Activated T-cell treated with anti-CD3 and anti-CD28 coated beads, Interleukin-2, amount 50 U/mL, for 4 hours (primary cell): ENCODE measurements at places on chromosomes 6 and 20.

GRCh38 chr6:44582930-44583329, 195.4 kb downstream of the CDC5L start:
- no peak for DNase-seq

- DNase-seq: no peak
These were observed 915 bp downstream of the PRRC2A start for GRCh38 chr6:31621320-31621939.

GRCh38 chr6:108309844-108310243, 15.0 kb downstream of the AFG1L start:
- DNase-seq: no peak

DNA sequence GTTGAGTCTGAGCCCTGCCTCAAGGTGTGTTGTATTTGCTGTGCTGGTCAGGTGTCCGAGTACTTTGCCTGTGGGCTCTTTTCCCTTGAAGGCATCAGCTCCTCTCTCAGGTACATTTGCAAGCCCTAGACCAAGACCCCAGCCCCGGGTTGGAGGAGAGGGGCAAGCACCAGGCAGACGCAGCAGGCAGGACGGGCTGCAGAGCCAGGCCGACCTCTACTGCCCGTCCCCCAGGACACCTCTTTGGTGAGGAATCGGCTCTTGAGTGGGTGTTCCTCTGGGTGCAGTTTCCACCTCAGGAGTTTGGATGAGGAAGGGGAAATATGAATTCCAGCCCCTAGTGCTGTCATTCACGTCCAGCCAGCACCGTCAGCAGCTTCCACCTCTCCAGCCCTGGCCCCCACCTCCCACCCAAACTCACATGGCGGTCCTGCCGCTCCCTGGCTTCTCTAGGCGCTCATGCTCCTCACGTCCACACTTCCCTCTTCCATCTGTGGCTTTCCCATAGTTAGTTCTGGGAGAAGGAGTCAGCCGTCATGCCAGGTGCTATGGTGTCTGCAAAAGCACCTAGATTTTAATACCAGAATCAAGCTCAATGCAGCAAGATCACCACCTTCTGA, 183.9 kb downstream of the DLL1 start:
- no peak for DNase-seq

DNA sequence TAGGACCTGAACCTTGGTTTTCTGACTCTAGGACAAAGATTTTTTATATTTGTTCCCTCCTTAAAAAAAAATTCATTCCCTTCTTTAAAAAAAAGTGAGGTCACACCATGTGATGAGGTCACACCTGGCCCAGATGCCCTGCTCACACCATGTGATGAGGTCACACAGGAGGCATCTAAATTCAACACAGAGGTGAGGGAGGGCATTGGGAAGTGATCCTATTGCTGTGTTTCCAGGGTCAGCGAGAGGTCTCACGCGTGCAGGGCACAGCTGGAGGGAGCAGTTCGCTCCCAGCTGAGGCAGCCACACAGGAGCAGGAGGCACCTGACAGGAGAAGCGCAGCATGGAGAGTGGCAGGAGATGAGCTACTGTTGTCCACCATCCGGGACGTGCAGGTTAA, 92.5 kb downstream of the SLC22A23 start:
- no peak for DNase-seq

DNA sequence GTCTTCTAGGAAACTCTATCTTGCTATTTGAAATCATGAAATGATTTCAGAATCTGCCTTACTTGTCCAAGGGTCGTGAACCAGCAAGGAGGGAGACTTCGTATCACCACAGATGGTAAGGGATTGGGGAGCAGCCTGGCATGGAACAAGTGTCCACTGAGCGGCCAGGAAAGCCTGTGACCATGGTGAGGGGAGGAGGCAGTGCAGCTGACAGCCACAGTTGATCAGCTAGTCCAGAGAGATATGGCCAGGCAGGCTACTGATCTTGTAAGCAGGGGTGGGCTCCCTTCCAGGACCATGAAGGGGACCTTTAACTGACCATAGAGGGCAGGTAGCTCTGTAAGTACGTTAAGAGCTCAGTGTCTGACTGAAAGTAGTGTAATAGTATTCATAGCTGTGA, 96.8 kb upstream of the TENT5A start:
- no peak for DNase-seq

- DNase-seq: no peak
These were observed 28.7 kb downstream of the SAYSD1 start for GRCh38 chr6:39086294-39086693.

DNA sequence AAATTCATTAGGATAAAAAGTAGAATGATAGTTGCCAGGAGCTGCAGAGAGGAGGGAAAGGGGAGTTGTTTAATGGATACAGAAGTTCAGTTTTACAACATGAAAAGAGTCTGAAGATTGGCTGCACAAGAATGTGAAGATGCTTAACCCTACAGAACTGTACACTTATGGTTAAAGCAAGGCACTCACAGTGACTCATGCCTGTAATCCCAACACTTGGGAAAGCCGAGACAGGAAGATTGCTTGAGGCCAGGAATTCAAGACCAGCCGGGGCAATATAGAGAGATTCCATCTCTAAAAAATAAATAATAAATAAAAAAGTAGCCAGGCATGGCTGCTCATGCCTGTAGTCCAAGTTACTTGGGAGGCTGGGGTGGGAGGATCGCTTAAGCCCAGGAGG, 174.0 kb downstream of the TASP1 start:
- no peak for DNase-seq

DNA sequence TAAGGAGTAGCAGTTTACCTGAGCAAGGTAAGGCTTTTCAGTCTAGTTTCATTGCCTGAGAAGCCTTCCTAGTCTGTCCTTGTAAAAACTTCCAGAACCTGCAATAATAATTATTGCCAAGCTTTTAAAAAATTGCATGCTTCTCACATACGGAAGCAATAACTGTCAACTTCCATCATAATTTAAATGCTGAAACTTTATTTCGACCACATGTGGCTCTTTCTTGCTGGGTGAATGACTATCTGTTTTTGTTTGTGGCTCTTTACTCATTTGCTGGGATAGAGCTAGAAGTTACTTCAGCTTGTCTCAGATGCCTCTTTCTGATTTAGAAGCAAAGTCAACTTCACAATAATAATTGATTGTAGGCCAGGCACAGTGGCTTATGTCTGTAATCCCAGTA, 95.9 kb upstream of the COL21A1 start:
- no peak for DNase-seq

DNA sequence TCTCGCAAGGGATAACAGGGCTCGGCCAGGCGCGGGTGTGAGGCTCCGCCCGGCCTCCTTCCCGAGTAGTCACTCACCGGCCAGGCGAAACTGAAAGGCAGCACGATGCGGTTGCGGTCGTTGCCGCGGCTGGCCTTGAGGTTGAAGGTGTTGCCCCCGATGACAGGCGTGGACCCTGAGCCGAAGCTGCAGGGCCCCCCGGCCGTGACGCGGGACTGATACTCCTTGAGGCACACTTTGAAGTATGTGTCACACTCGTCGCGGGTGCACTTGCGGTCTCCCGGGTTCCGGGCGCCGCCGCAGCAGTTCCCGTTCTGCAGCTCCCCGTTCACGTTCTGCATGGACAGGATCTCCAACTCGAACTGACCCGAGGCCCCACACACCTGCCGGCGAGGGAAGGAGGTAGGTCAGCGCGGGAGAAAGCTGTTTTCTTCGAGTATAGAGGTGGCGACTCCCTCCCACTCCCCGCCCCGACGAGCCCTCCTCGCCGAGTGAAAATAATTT, 1.1 kb downstream of the JAG1 start:
- DNase-seq: no peak

DNA sequence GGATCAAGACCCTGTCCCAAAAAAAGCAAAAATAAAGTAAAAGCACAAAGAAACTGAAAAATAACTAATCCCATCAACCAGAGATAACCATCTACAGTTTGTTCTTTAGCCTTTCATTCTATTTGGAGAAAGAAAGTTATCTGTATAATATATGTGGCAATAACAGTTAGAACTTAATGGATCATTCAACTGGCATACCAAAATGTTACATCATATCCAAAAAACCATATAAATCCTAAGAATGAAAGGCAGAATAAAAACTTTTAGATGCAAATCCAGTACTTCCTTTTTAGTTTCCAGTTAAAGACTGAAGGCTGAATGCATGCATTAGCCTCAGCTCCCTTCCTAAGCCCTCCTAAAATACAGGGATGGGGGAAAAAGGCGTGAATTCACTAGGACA, 25.2 kb downstream of the ILRUN start:
- DNase-seq: no peak

DNA sequence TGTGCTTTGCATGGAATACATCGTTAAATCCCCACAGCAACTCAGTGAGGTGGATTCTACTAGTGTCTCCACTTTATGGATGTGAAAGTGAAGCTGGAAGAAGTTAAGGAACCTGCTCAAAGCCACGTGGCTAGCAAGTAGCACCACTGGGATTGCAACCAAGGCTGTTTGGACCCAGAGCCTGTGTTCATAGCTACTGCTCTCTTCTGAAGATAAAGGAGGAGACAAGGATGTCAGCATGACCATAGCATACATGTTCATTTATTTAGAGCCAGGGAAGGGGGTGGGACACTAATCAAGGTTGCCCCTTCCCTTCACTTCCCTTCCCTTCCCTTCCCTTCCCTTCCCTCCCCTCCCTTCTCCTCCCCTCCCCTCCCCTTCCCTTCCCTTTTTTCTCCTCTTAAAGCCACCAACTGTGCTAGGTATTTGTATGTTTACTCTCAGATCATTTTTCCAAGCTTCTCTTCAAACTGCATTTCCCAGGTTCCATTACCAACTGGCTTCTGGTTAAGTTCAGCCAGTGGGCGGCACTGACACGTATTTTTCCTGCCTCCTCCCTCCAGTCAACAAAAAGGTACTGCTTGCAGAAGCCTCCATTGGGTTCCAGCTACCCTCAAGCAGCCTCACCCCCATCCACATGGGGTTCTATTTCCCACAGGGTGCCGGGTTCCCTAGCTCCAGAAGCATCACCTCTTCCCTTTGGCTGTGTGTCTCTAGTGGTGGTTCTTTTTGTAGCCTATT, 134.9 kb downstream of the BCAS1 start:
- DNase-seq: no peak

DNA sequence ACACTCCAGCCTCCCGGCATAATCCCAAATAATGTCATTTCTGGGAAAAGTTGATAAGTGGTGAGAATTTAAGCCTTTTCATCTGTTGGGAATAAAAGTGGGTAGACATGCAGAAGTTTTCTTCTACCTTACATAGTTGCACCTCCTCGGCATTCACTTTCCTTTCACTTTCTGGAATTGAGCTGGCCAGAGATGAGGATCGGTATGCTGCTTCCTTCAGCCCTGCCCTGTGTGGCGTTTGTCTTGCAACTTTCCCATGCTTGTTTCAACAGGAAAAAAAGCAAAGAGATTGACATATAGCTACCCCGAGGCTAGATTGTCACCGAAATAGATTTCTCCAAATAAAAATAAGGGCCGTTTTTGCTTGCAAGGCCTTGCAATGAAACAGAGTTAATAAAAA, 65.8 kb upstream of the JAG1 start:
- DNase-seq: no peak

DNA sequence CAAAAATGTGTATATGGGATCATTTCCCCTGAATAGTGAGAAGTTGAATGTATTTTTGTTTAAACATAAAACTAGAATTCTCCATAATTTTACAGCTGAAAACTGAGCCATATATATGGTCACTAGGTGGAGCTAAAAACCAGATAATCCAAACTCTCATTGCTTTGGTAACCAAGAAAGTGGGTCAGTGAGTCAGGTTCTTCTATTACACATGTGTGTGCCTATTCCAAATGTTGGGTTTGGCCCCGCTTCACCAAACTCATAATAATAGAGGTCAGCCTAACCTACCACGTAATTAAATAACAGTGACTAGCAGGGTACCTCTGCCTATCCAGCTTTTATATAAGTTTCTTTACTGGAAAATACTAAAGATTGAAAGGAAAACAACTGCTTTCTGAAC, 19.3 kb upstream of the RNGTT start:
- DNase-seq: no peak

DNA sequence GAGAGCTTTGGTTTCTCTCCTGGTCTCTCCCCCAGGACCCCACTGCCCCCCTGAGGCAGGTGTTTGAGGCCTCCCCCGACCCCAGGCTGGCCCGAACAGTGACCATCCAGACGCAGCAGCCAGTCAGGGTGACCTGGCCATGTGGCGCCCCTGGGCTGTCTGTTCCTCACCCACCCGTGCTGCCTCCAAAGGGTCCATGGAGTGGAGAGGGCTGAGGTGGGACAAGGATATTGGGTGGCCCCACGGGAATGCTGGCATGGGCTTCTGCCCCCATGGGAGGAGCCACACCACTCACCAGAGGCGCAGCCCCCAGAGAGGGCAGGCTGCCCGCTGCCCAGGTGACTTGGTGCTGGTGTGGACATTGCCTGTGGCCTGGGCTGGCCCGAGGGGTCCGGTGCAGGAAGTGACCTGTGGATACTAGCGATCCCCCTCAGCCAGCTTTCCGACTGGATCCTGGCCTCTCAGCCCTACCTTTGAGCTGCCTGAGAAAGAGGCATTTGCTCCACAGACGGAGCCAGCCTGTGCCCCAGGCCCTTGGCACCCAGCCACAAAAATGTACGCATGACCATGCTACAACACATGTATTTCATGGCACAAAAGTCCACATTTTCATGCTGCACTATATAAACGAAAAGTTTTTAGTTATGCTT, 50.8 kb downstream of the BCAS4 start:
- no peak for DNase-seq

GRCh38 chr6:113640051-113640450, 217.1 kb upstream of the MARCKS start:
- DNase-seq: no peak

GRCh38 chr6:116405138-116405537, 34.4 kb downstream of the DSE start:
- no peak for DNase-seq

DNA sequence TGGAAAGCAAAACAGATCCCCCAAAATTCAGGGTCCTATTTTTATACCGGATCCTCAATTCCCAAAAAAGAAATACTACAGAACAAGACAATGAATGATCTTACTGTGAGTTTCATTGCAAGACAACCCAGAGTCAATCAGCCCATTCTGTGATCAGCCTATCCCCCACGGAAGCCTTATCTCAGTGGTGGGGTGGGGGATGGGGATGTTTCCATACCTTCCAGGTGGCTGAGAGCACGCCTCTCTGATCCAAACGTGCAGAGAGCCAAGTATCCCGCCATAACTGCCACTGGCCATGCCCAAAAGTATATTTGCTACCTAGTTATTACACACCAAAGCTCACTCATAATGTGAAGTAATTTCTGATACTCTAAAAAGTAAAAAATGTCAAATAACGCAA, 15.1 kb downstream of the WFDC2 start:
- no peak for DNase-seq

- DNase-seq: no peak
These were observed 3.9 kb downstream of the CCN2 start for GRCh38 chr6:131946992-131947955.

DNA sequence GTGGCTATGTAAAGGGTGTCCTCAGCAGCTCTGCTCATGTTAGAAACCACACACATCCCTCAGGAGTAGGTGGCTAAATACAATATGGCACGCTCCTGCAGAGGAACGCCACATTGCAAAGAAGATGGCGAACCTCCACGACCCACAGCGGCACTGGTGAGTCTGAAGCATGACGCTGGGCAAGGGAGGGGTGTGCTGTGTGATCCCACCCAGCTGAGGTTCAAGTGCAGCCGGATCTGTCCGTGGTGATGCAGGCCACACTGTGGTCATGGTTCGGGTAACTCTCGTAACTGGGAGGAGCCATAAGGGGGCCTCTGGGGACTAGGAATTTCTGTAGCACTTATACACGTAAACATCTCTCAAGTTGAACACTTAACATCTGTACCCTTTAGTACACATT, 23.4 kb upstream of the APMAP start:
- no peak for DNase-seq

GRCh38 chr20:12047838-12048432, 130.2 kb downstream of the BTBD3 start:
- DNase-seq: no peak
